ENCODE measurements at places on chromosomes 13 and 19.
A peak's percentile ranks its signal among the peaks of the same experiment; 100 is the strongest.

DNA sequence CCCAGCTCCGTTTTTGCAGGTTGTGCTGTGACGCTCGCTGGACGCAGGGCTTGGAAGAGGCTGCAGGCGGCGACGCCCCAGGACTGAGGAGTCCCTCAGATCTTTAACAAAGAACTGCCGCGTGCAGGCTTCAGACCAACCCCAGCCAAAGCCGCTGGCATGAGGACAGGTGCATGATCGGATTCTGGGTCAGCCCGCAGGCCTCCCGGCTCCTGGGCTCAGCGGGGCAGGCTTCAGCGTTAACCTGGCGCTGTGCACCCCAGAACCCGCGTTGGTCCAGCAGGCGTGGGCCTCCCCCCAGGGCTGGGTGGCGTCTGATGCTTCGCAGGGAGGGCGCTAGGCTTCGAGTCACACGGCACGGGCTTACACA lies 920 bp upstream of the TIMM13 start:
- DNase-seq: no peak

GRCh38 chr19:52603558-52604207 lies 33.6 kb downstream of the ZNF701 start:
- no peak for DNase-seq

GRCh38 chr13:42260903-42261654 lies 10.9 kb upstream of the AKAP11 start:
- no peak for DNase-seq

DNA sequence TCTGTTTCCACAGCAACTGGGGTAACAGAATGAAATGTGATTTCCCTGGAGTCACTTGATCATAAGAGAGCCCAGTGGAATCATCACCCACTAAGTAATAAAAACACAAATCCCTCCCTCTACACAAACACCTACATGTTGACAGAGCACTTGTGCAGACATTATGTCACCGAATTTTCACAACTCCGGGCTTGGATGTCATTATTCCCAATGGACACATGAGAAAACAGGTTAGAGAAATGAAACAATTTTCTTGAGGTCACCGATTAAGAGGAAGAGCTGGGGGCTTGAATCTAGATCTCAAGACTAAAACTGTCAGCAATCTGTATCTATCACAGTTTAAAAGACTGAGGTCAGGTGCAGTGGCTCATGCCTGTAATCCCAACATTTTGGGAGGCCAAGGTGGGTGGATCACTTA lies 3.1 kb downstream of the XRCC1 start:
- DNase-seq: no peak

GRCh38 chr13:92681239-92681638 lies 545.4 kb upstream of the GPC6 start:
- DNase-seq: no peak

GRCh38 chr13:33175991-33176390 lies 109.6 kb downstream of the STARD13 start:
- DNase-seq: no peak

- no peak for DNase-seq
Measured at GRCh38 chr19:6044056-6044805, 66.1 kb downstream of the RFX2 start.

DNA sequence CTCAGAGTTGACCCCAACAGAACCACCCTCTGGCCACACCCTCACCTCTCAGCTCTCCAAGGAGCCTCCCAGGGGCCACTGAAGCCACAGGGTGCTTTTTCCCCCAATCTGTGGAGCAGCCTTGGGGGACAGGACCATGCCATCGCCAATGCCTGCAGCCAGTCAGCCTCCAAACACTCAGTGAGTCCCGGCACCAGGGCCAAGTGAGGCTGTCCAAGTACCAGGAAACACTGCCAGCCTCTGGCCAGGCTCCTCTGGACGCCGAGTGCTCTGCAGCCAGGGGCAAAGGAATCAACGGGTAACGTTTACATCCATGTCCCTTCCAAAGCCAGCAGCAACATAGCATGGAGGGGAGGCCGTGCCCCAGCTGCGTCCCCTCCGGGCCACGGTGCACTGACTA lies 9.5 kb upstream of the COMP start:
- no peak for DNase-seq

GRCh38 chr13:109288151-109288709 lies 498.2 kb downstream of the IRS2 start:
- no peak for DNase-seq

DNA sequence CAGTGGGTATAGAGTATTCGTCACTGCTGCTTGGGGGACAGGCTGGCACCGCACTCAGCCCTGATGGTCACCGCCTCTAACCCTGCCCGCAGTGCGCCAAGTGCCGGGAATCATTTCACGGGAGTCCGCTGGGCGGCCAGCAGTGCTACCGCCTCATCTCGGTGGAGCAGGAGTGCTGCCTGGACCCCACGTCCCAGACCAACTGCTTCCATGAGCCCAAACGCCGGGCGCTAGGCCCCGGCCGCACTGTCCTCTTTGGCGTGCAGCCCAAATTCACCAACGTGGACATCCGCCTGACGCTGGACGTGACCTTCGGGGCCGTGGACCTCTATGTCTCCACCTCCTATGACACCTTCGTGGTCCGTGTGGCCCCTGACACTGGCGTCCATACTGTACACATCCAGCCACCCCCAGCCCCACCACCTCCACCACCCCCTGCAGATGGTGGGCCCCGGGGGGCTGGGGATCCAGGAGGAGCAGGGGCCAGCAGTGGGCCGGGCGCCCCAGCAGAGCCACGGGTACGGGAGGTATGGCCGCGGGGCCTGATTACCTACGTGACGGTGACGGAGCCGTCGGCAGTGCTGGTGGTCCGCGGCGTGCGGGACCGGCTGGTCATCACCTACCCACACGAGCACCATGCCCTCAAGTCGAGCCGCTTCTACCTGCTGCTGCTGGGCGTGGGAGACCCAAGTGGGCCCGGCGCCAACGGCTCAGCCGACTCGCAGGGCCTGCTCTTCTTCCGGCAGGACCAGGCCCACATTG lies 14.5 kb downstream of the CNFN start:
- no peak for DNase-seq

GRCh38 chr19:21593502-21593901 lies 88.1 kb downstream of the ZNF429 start:
- DNase-seq: no peak

DNA sequence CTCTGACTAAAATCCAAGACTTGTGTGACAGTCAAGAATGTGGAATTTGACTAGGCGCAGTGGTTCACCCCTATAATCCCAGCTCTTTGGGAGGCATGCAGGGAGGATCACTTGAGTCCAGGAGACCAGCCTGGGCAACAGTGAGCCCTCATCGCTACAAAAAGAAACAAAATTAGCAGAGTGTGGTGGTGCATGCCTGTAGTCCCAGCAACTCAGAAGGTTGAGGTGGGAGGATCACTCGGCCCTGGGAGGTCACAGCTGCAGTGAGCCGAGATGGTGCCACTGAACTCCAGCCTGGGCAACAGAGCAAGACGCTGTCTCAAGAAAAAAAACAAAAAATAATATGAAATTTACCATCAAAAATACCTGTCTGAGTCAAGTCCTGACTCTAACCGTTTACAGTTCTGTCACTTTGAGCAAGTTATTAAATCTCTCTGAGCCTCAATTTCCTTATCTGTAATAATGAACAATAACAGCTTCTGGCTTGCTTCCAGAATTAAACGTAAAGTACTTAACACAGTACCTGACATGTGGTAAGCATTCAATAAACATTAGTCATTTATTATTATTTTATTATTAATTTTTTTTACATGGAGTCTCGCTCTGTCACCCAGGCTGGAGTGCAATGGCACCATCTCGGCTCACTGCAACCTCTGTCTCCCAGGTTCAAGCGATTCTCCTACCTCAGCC lies 204.6 kb upstream of the TSC22D1 start:
- no peak for DNase-seq

DNA sequence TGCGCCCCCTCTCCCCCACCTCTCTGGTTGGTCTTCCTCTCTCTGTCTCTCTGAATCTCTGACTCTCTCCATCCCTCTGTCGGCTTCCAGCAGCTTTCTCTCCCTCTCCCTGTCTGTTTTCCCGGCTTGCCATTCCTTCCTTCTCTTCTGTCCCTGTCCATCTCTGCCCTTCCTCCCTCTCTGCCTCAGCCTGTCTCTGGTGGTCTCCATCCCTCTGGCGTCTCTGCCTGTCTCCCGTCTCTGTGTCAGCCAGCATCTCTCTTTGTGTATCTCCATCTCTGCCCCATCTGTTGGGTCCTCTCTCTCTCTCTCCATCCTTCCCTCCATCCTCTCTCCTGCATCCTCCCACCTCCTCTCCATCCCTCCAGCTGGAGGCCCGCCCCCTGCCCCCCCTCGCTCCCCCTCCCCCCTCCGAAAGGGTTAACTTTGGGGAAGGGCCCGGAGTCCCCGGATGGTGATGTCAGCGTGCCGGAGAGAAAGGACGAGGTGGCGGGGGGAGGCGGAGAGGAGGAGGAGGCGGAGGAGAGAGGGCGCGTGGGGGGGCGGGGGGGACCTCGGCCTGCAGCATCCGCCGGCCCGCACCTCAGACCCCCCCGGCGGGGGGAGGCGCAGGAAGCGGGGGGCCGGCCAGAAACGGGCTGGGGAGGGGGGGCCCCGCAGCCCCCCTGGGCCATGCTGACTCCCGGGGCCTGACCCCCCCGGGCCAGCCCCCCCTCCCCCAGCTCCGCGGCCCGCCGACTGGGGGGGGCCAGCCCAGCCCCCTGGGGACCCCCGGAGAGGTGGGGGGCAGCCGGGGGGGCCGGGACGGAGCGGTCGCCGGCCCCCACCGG lies at the start of gene BRSK1:
Gene BRSK1, plus strand, starts transcription at position 450 of the 830 bp plus-strand sequence. CDS start 446 bp downstream, outside the sequence.
- DNase-seq: peak; percentile 53

GRCh38 chr13:21894703-21895699 lies 224.1 kb downstream of the FGF9 start:
- no peak for DNase-seq

DNA sequence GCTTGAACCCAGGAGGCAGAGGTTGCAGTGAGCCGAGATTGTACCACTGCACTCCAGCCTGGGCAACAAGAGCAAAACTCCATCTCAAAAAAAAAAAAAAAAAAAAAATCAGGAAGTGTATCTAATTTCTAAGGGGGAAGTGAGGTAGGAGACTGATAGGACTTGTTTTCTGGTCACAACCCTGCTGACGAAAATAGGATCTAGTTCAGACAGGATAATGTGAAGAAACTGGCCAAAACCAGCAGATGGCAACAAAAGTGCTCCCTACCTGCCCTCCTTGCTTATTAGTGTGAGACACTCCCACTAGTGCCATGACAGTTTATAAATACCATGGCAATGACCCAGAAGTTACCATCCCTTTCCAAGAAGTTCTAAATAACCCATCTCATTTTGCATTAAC lies 36.0 kb upstream of the KPNA3 start:
- DNase-seq: peak; percentile 4

GRCh38 chr13:49652355-49653305 lies 24.3 kb downstream of the ARL11 start:
- peak; percentile 25 for DNase-seq

DNA sequence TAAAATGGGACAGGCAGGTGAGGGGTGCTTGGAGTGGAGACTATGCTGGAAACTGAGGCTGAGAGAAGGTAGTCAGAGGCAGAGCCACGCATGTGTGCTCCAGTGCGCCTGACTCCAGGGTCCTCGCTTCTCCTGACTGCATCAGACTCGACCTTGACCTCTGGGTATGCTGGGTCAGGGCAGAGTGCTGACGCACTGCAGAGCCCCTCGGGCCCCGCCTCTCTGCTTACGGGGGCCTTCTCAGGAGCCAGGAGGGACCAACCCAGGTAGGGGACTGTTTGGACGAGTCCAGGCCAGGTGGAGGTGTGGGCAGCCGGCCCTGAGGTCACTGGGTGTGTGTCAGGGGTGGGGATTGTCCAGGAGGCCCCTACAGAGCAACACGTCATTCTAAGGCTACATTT lies 22.9 kb upstream of the SLC7A10 start:
- no peak for DNase-seq

DNA sequence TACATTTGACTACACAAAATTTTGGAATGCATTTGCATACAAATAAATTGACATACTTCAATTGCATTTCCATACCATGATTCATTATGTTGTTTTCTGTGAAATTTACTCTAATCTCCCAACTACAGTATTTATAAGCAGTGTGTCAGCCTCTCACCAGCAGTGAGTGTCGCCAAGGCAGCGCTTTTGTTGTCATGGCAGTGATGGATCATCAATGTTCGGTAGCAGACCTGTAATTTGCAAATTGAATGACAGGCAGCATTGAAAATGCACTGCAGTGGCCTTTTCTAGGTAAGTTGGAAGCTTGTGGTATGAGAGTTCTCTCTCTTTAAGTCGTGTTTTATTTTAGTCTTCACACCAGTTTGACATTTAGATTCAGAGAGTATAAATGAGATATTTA lies 534.1 kb downstream of the PCDH17 start:
- DNase-seq: no peak

DNA sequence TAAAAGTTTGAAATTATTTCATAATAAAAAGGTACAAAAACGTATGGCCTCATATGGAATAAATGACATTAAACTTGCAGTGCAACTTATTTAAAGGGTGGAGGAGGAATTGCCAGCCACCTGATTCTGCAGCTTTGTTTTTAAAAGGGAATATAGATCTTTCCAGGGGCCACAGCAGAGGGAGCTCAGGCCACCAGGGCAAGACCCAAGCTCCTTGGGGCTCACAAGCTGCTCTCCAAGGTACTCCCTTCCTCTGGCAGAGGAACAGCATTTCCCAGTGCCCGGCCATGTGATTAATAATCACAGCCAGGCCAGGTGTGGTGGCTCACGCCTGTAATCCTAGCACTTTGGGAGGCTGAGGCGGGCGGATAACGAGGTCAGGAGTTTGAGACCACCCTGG lies 6.2 kb downstream of the ACOD1 start:
- no peak for DNase-seq

DNA sequence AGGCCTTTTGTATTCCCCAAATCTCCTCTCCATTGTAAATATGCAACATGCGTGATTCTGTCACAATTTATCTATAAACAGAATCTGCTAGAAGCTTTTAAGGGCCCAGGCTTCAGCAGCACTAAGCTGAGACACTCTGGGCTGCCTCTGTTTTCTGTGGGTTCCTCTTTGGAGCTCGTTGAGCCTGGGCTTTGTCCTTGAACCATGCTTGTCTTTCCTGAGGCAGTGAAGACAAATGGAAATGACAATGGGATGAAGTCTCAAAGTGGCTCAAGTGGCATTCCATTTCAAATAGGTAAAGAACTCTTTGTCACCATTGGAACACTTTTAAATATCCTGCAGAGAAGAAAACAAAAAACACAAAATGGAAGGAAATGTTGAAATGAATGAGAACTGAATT lies 40.3 kb downstream of the RASL11A start:
- DNase-seq: no peak

DNA sequence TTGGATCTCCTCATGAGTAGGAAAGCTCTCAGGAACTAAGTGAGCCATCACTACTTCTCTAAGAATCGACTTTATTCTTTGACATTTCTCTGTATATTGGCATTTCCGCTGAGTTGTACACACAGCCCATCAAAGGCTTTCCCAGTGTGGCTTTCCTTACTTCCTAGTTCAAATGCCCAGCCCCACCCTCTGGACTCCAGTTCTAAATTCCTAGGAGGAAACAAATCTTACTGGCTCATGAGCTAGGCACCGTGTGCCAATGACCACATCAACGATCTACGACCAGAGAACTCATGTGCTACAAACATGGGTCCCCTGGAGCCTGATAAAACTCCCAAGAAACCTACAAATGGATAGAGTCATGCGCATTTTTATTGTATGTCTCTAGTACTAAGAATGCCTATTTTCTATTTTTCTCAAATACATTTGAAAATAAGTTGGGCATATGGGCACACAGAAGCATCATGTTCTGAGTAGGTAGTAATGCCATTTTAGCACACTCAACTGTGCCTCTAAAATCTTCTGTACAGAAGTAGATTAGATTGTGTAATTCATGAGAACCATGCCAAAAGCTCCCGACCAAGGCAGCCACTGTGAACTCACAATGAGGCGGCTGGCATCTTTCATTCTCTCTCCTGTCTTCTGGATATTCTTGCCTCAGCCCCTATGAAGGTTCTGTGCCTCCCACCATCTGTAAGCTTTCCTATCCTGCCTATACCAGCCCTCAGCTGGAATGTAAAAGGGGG lies 10.5 kb upstream of the RAP2A start:
- DNase-seq: no peak
